Activated effector memory CD4-positive, alpha-beta T cell treated with Interleukin-2 at 50 U/mL for 16 hours (primary cell): ENCODE measurements at places on chromosomes 6 and 20.

DNA sequence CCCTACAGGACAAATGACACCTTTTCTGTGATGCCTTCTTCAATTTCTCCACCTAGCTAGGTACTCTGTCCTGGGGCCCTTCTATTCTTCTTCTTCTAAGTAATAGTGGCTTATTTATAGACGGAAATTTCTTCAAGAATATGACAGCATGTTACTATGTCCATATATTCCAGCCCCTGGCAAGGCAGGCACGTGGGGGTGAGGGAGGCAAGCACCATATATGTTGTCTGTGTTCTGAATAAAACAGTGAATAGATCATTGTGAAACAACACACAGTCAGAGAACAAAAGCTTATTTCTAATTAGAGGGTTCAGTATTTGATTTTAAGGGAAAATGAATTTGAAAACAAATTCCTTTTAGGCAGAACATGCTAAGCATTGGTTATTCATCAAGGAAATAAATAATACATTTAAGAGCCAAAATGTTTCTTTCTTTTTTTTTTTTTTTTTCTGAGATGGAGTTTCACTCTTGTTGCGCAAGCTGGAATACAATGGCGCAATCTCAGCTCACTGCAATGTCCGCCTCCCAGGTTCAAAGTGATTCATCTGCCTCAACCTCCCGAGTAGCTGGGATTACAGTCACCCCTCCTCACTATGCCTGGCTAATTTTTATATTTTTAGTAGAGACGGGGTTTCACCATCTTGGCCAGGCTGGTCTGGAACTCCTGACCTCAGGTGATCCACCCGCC lies 6.2 kb downstream of the HEBP2 start:
- no peak for DNase-seq

DNA sequence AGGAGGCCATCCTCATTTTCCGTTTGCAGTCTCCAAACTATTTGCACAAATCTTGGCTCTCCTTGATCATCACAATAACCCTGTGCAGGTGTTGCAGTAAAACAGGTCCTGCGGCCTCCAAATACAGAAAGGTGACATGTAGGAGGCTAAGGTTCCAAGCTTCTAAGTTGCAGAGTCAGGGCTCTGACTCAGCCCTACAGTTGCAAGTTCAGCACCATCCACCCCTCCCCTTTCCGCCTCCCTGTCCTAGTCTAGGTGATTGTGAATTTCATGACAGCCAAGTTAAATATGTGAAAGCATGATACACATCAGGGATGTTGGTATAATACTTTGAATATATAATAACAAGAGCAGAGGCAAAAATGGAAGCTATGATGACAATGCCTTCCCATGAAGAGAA lies 317.3 kb upstream of the CDH4 start:
- DNase-seq = no peak

GRCh38 chr6:50962213-50962759 lies 143.6 kb downstream of the TFAP2B start:
- no peak for DNase-seq

DNA sequence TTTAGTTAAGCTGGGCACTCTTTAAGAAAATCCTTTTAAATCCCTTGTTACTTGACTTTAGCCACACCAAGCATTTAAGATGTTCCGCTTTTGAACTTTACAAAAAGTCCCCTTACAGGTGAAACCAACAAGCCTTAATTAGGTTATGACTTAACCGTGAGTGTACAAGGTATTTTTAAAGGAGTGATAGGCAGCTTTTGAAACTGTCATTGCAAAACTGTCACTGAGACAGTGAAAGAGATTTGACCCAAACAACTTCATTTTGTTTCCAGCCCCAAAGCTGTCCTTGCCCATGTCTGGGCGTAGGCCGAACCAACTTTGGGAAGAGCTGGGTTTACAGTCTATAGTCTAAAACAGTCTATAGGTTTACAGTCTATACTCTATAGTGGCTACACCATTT lies 305.4 kb downstream of the FARS2 start:
- no peak for DNase-seq

DNA sequence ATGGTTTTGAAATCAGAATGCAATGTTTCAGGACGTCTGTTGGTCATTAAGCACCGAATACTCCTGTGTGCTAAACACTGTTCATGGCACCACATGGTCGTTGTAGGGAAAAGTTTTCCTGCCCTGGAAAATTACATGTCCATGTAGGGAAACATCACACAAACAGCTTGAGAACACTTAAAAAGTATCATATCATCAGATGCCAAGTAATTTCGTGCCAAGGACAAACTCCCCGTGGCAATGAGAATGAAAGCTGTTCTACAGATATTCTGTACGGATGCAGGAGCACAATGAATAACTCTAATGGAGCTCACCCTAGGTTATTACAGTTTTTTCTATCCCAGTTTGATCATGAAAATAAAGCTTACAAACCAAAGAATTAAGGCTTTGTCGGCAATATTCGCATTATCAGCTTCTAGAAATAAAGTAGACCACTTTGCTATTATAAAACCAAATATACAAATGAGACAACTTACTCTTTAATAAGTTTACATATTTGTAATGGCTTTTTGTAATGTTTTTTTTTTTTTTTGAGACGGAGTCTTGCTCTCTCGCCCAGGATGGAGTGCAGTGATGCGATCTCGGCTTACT lies 4.6 kb upstream of the DST start:
- DNase-seq = no peak

GRCh38 chr6:46925563-46926253 lies 4.0 kb upstream of the ADGRF5 start:
- no peak for DNase-seq

DNA sequence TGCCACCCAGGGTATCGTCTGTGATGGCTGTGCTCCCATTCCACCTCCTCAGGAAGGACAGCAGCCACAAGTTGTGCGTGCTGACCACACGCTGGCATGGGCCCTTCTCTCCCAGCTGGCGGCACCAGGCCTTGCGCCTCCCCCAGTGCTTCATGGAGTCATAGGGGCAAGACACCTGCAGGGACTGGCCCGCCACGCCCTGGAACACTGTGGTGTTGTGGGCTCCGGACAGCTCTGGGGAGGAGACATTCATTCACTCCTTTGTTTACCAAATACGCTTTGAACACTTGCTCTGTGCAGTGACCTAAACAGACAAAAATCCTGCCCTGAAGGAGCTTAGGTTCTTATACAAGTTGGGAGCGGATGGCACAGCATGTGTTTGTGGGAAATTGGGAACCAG lies 1.5 kb downstream of the TREM2 start:
- no peak for DNase-seq

DNA sequence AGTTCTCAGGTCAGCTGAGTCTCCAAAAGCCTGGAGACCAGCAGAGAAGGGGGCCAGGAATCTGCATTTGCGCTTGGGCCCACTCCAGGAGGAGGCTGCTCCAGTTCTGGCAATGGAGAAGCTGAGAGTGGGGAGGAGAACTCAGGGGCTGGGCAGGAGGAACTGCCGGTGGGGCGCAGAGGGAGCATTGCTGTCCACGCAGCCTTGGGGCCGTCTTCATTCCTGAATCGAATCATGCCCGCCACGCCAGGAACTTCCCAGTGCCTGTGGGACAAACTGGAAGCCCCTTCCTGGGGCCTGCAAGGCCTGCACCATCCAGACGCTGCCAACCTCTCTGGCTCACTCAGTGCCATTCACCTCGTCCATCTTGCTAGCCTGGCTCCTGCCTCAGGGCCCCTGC lies 16.9 kb downstream of the RAB44 start:
- no peak for DNase-seq

DNA sequence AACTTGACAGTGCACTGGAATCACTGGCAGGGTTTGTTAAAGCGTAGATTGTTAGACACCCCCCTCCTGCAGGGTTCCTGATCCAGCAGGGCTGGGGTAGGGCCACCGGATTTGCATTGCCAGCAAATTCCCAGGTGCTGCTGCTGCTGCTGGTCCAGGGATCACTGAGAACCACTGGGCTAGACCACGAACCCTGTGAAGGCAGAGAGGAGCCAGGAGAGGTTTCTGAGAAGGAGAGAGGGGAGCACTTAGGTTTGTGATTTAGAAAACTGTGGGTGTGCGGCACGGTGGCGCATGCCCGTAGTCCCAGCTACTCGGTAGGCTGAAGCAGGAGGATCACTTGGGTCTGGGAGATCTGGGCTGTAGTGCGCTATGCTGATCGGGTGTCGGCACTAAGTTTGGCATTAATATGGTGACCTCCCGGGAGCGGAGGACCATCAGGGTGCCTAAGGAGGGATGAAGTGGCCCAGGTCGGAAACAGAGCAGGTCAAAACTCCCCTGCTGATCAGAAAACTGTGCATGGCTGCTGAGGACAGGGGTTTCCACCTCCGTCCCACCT lies 53.6 kb upstream of the FAM83D start:
- DNase-seq = no peak

DNA sequence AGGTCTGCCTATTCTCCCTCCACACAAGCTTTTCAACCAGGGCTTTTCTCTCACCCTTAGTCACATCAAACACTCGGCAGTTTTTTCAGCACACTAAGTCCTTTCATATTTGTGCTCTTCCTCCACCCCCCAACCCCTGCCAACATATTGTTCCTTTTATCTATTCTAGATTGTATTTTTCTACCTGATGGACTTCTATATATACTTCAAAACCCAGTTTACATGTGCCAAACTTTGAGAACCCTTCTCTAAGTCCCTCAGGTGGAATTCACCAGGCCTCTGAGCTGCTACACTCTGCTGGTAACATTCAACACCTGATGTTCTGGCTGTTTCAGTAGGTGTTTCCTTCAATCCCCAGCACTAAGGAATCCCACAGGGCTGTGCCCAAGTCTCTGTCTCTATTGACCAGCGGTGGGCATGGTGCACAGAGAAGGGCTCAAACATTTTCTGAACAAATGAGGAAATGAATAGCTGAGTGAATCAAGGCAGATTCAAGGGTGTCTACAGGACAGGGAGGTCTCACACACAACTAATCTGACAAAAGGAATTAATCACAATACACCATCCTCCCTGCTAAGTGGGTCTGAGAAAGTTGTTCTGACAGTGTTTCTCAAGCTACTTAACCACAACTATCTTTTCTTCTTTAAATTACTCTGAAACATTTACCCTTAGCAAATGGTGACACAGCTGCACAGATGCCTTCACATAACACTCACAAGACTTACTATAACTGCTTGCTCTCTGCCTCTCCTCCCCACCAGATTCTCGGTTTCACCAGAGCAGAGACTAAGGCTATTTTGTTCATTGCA lies 166.5 kb downstream of the TSHZ2 start:
- DNase-seq = no peak

DNA sequence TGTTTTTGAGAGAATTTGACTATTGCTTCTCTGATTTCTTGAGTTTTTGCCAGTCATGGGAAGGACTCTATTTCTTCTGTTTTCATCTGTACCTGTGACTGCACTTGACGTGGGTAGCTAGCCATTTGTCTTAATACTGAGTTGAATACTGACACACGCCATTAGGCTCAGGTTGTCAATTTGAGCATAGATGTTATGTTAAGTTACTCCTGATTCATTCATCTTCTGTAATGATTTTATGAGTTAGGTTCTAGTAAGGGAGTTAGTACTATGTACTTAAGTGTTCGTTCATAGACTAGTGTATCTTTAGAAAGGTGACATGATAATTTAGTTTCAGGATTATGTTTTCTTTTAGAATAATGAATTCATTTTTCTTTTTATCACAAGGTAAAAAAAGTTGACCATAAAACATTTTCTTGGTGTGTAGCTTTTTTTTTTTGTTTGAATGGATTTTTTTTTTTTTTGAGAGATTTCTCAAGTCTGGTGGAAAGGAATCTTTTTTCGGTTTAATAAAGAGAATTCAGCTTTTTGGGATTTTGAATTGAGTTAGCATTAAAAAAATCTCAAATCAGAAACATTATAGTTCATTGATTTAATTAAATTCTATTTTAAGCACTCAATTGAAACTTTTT lies 1.7 kb downstream of the AFDN start:
- no peak for DNase-seq

GRCh38 chr6:39156801-39157200 lies 41.8 kb upstream of the SAYSD1 start:
- DNase-seq = no peak

DNA sequence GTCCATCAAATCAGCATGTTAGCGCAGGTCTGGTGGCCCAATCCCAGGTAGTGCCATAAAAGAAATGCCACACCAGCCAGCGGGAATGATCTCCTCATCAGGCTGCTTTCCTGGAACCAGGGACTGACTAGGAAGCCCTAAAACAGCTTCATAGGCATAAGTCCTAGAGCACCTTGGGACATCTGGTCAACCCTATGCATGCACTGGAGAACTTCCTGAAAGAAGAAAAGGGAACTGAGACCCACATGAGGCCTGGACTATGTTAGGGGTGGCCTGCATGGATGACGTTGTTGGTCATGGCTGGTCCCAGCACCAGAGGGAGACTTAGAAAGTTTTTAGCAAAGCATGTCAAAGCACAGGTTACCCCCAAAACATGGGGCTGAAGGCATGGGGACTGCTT lies 7.6 kb upstream of the KCNK16 start:
- DNase-seq = no peak

DNA sequence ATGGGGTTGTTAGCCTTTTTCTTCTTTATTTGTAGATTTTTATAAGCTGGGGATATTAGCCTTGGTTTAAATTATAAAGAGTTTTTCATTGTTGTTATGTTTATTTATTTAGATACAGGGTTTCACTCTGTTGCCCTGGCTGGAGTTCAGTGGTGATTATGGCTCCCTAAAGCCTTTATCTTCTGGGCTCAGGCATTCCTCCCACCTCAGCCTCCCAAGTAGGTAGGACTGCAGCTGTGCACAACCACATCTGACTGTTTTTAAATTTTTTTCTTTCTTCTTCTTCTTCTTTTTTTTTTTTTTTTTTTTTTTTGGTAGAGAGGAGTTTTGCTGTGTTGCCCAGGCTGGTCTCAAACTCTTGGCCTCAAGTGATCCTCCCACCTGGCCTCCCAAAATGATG lies 80.9 kb downstream of the UBE3D start:
- DNase-seq = no peak

GRCh38 chr6:167974640-167975344 lies 22.7 kb upstream of the KIF25 start:
- DNase-seq = no peak

DNA sequence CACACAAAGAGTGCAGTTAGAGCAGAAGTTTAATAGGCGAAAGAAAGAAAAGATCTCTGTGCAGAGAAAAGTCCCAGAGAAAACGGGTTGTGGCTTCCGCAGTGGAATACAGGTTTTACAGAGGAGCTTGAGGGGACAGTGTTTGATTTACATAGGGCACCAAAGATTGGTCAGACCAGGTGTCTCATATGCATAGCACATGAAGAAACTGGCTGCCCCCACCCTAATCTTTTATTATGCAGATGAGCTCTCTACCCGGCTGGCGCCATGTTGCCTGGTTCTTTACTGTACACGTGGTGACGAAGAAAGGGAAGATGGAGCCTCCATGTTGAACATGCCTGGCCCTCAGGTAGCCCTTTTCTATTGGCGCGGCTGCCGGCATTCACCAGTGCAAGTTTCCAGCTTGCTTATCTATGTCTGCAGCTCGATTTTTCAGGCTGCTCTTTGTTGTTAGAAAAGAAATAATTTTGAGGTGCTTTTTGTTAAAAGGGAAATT lies 47.4 kb downstream of the SLC35B3 start:
- DNase-seq = no peak

GRCh38 chr20:63048516-63049190 lies 41.9 kb upstream of the BHLHE23 start:
- DNase-seq = no peak
